ENCODE measurements at places on chromosomes 6 and 20.
A peak's percentile ranks its signal among the peaks of the same experiment; 100 is the strongest.

- DNase-seq = no peak
Measured at GRCh38 chr20:18018100-18018499, 39.6 kb downstream of the OVOL2 start.

DNA sequence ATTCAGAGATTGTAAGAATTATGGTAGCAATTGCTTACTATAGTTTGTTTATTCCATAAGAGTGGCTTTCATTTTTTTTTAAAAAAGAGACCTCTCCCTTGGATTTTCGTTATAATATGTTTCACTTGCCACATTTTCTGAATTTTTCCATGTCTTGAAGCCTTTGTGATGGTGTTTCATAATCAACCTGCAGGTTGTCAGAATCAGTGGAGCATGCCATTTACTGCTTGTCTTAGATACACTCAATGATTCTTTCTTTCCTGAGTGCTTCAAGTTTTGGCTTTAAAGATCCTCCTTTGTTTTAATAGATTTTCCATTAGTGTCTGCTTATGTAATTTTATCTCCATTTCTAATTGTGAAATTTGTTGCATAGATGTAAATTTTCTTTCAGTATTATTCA, 31.2 kb downstream of the KCNQ5 start:
- no peak for DNase-seq

GRCh38 chr6:120553353-120553752, 780.9 kb downstream of the TBC1D32 start:
- no peak for DNase-seq

GRCh38 chr6:83199863-83200225, 6.7 kb downstream of the RWDD2A start:
- DNase-seq = peak; percentile 4

- no peak for DNase-seq
Measured at GRCh38 chr6:10528158-10528981, 7.2 kb downstream of the GCNT2 start.

DNA sequence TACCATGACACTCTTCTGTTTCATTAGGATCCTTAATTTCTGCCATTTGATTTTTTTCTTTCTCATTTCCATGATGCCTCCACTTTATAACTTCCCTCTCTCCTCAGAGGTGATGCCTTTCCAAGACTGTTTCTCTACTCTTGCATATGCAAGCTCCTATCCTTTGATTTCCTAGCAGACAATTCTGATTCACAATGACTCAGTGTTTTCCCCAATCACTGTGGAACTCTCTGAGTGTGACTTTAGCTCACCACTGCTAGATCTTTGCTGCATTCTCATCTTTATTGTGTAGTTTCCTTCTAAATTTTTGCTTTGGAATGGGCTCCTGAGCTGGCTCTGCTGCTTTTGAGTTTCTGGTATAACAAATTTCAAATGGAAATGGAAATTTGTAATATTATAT, 184.9 kb downstream of the TINAG start:
- DNase-seq = peak; percentile 29

DNA sequence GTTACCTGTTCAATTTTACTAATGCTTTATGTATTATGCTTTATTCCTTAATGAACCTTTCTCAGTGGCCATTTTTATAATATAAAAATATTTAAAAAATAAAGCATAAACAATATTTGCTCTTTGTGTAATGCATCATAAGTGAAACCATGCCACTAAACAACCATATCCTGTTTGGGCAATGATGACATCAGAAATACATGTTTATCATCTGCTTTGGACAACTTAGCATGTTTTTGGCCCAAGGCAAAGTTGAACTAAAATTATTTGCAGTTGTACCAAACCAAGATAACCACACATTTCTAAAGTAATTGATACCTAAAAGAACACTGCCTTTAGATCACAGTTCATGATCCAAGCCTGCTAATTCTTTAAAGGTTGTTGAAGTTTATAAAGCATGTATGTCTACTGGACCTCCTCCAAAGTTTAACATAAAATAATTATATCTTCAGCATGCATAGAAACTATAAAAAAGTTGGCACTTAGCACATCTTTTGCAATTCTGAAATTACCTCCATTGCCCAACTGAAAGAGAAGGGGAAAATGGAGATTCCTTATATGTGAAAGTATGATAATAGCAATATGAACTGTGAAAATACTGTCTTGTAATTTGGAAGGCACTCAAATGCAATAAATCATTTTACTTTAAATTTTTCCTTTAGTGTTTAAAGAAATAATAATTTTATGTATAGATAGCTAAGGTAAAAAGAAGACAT, 325.6 kb upstream of the RUNX2 start:
- no peak for DNase-seq

- no peak for DNase-seq
Measured at GRCh38 chr20:56483970-56484369, 15.5 kb downstream of the RTF2 start.

DNA sequence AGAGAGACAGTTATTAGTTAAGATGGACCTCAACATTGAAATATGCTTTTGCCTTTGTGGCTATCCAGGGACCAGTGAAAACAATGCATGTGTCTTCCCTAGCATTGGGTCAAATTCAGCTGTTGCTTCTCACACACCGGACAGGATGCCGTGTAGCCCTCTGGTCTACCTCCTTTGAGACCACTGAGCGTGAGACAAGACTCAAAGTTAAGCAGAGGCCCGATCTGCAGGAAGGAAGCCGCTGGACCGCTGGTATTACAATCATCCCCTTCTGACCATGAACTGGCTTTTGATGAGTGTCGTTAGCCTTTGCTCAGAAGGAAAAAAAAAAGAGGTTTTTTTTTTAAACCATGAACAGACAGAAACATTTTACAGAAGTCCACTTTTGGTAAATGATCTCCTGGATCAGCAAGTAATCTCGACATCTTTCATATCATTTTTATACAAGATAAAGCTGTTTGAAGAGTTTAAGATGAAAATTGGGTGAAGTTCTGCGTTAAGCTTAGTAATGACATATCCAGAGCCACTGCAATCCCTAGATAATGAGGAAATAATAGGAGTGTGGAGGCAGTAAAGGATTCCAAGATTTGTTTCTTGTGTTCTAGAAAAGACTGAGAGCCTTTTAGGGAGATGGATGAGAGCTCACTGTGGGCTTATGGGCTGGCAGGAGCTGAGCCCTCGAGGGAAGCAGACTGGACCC, 622.8 kb downstream of the QKI start:
- no peak for DNase-seq

DNA sequence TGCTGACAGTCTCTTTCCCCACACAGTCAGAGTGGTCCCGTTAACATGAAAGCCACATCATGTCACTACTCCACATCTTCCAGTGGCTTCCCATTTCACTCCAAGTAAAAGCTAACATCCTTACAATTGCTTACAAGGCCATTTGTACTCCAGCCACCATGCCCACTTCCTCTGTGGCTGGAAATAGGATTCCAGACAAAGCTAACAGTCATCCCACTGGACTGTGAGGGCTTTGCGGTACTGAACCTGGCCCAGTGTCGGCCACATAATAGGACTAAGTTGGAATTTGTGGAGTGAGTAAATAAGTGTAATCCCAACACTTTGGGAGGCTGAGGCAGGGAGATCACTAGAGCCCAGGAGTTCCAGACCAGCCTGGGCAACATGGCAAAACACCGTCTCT, 10.9 kb downstream of the CCM2L start:
- DNase-seq = no peak

GRCh38 chr6:136254851-136255466, 4.8 kb upstream of the MTFR2 start:
- DNase-seq = no peak

DNA sequence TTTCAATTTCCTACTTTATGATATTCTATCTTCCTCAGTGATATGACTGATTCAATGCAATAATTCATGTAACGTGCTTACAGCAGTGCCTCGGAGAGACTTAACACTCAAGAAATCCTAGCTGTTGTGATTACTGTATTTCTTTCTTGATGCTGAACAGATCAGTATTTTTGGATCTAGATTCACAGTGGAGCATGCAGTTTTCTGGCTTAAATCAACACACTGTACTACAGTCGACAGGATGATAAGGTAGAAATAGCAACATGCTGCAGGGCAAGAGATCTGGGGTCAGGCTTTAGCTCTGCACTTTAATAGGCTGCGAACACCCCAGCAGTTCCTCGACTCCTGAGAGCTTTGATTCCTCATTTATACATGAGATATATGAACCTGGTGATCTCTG, 161.0 kb downstream of the AIG1 start:
- no peak for DNase-seq

GRCh38 chr20:14219801-14220461, 117.5 kb downstream of the FLRT3 start:
- DNase-seq = no peak

DNA sequence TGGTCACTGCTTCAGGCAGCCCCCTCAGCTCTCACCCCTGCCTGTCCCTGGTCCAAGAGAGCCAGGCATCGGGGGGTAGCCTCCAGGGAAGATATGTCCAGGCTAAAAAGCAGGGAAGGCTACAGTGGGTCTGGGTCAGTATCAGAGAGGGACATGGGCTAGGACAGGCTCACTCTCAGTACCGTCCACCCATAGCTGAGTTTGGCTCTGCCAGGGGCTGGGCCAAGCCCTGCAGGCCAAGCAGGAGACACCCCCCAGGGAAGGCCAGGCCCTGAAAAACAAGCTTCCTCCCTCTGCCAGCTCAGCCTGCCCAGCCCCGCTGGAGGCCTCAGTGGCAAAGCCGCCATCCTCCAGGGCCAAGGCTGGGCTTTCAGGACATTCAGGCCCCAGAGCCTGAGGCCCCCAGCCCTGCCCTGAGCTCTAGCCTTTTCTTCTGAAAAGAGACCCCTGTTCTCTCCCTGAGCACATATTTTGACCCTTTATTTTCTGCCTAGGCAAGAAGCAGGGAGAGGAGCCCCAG, 28.6 kb upstream of the TGM2 start:
- DNase-seq = no peak

DNA sequence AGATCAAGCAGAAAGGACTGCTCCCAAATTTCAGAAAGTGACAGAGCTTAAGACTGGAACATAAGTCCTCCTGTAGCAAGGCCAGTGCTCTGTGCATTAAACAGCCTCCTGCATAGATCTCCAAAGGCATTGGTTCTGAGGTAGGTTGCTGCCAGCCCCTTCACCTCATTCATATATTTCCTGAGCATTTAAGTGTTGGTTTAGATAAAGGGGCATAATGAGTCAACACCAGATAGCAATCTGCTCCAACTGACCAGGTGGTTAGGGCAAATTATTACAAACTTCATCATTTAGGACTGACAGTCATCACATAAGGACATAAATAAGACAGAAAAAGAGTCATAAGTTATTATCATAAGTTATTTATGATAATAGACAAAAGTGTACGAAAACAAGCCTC, 10.7 kb downstream of the PTPRK start:
- no peak for DNase-seq

DNA sequence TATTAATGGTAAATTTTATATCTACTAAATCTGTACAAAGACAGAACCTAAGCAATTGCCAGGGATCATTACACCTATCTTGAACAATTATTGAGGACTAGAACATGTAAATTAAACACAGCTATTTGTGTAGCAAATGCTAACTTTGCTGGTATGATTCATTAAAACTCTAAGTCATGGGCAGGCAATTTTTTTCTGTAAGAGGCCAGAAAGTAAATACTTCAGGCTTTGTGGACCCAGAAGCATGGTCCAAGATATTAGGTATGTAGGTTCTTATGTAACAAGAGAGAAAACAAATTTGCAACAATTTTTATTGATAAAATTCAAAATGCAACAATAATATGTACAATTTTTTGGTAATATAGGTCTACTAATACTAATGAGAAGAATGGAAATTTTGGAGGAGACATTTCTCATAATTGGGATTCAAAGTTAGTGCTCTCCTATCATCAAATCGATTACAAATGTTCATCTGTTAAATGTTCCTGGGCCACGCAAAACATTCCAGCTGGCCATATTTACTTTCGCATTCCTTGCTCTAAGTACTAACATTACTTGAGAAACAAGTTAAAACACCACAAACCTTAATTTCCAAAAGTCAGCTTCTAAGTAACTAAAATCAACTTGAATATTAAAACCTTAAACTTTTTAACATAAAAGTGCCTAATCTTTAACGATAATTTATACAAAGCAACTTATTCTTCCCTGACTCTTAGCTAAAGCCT, 4.3 kb downstream of the TMEM30A start:
- DNase-seq = no peak

- no peak for DNase-seq
Measured at GRCh38 chr6:122853259-122853995, 64.4 kb downstream of the SMPDL3A start.

DNA sequence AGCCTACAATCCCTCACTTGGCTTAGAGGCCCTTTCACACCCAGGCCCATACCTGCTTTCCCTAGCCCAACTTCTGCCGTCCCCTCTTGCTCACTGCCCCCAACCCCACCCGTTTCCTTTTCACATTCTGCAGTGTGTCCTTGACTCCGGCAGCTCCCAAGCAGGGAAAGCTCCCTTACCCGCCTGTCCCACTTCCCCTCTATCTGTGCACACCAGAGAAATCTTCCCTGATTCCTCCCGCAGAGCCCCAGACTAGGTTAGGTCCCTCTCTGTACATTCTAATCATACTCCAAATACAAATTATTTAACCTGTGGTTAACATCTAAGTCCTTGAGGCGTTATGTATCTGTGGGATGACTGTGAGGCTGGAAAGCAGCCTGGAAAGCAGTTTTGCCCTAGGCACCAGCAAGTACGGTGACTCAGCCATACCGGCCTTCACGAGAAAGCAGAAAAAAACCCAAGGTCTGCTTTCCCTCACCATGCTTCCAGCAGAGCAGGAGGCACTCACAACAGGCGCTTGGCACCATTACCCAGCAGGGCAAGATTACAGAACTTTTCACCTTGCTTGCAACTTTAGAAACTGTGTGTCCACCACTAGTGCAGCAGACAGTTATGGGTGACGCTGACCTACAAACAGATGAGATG, 22.3 kb downstream of the ELOVL5 start:
- DNase-seq = peak; percentile 93

DNA sequence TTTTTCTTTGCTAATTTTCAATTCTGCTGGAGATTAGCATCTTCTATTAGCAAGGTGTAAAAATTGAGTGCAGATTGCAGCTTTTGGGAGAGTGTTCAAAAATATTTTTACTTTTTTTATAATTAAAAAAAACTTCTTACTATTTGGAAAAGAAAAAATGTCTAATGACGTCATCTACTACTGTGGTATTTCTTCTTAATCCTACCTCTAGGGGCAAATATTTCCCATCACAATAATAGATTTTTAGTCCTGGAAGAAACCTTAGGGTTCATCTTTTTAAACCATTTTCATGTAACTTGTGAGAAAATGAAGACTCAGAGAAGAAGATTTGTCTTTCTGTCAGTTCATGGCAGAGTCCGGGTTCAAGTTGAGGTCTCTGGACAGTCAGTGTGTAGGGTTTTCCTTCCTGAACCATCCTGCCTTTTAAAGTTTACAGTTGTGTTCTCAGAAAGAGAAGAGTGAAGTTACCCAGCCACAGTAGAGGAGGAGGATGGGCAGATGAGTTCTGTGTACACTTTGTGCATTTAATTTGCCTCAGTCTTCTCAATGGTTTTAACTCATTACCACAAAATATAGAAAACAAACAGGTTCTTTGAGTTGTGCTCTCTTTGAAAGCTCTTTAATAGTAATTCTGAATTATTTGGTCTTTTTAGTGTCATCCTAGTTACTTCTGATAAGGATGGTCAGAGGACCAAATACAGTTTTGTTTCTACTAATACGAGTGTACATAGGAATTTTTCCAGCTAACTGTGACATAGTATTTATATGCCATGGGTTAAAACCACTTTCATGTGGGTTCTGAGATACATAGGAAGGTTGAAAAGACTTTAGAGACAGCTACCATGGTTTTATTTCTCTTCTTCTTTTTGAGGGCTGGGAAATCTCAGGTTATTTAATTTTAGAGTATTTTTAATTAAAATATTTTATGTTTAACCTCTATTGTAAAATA, 184.7 kb downstream of the CDKAL1 start:
- DNase-seq = no peak
